NCI-H345 (cell line): ENCODE measurements at places on chromosomes 7 and 10.

- no peak for DNase-seq
These were observed 293.9 kb downstream of the C7orf25 start for GRCh38 chr7:42617806-42618457.

GRCh38 chr10:13728898-13729535 is 142.3 kb downstream of the PRPF18 start:
- no peak for DNase-seq

GRCh38 chr7:37817996-37818720 is 30.2 kb upstream of the NME8 start:
- no peak for DNase-seq

DNA sequence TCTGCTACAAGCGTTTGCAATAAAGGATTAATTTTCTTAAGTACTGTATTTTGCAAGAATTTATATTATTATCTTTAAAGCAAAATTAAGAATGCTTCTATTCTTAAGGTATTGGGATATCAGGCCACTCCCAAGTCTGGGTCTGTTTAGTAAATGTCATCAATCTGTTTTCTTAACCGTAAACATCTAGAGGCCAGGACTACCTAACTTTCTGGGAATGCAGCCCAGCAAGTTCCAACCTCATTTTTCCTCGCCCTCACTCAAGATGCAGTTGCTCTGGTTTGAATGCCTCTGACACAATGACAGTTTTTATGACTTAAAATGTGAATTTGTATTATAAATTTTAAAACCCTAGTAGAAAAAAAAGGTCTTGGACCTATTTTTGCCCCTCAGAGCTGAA is 143.5 kb downstream of the INHBA start:
- no peak for DNase-seq

DNA sequence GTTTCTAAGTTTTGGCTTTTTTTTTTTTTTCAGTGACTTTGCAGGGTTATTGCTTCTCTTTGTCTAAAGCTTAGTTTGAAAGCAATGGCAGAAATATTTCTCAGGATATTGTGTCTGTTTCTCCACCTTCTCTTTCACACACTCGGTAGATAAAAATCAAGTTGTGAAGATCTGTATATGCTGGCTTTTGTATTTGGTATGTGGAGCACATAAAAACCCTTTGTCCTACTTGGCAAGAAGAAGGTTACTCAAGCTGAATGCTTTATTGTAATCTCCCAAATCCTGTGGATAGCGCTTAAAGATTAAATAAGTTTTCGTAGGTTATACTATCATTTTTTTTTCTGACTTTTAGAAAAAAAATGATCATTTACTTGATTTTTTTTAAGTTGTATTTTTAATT is 172.4 kb downstream of the CDCA7L start:
- DNase-seq: no peak

DNA sequence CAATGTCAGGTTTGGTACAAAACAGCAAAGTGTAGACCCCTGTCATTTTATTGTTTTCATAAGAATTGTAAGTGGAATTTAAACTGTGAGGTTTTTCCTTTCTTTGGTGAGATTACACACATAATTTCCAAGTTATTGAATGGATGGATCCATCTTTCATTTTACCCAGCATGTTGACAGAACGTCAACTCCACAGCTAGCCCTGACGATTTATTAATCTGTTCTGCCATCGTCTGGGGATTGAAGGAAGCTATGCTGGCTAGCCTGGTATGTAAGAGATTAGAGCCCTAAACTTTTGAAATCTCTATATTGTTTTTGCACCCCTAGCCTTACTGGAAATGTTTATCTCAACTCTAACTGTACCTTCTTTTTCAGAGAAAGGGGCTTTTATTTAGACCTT is 8.6 kb downstream of the WNT16 start:
- DNase-seq: peak; percentile 5

GRCh38 chr10:20852303-20852702 is 44.8 kb downstream of the NEBL start:
- no peak for DNase-seq

GRCh38 chr10:4141471-4141870 is 356.5 kb upstream of the KLF6 start:
- no peak for DNase-seq

GRCh38 chr7:16587790-16588189 is 57.8 kb downstream of the ANKMY2 start:
- no peak for DNase-seq

- DNase-seq: no peak
These were observed 187.7 kb upstream of the SH2B2 start for GRCh38 chr7:102098986-102099385.

DNA sequence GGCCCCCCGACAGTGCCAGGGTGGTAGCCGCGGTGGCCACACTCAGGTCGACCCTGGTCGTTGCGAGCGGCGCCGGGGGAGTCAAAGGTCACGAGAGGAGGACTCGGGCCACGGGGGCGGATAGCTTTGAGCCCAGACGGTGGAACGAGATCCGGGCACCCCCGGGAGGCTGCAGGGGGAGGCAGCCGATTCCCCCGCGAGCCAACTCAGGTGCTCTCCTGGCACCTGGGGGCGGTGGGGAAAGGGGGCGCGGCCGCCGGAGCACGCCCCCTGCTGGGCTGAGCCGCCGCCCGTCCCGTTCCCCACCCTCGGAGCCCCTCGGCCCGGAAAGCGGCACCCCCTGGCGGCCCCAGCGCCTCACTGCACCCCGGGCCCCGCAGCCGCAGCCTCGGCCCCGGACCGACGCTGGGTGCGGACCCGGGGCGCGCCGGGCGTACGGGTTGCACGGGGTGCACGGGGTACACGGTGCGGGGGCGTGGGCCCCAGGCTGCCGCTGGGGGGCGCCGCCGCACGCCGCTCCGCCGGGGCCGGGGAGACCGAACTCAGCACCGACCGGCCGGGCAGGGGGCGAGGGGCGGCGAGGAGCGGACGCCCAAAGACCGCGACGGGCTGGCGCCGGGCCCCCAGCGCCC is 521 bp upstream of the NYAP1 start:
- DNase-seq: peak; percentile 72

- DNase-seq: no peak
These were observed 125.3 kb downstream of the CHCHD3 start for GRCh38 chr7:132956556-132956955.

DNA sequence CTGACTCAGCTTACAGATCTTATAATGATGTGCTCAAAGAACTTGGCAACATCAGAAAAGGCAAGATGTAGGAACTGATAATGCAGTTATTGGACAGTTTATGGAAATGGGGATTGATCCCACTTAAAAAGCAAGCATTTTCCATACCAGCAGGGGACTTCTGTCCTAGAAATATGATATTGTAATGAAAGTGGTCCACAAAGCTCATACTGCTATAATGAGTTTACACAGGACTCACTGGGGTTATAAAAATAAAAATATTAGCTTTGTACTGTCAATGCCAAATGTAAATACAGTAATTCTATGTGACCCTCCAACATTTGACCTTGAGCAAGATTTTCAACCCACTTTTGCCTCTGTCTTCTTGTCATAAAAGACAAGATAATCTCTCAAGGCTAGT is 145.5 kb upstream of the SEM1 start:
- DNase-seq: no peak

DNA sequence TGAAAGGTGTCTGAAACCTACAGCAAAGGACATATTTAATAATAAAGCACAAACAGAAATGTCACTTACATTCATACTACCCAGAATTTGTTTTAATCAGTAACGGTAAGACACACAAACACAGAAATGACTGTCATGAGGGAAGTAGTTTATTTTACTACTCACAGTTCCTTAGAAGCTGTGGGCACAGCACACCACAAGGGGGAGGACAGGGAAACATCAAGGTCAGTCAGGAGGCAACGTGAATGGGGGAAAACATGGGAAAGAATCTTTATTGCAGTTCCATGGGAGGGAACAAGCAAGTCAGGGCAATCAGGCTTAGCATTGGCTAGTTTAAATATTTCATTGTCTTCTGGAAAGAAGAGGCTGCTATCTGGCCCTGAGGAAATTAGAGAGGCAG is 123.8 kb upstream of the PDSS1 start:
- no peak for DNase-seq

GRCh38 chr10:46554166-46554781 is 2.2 kb downstream of the GPRIN2 start:
- no peak for DNase-seq

DNA sequence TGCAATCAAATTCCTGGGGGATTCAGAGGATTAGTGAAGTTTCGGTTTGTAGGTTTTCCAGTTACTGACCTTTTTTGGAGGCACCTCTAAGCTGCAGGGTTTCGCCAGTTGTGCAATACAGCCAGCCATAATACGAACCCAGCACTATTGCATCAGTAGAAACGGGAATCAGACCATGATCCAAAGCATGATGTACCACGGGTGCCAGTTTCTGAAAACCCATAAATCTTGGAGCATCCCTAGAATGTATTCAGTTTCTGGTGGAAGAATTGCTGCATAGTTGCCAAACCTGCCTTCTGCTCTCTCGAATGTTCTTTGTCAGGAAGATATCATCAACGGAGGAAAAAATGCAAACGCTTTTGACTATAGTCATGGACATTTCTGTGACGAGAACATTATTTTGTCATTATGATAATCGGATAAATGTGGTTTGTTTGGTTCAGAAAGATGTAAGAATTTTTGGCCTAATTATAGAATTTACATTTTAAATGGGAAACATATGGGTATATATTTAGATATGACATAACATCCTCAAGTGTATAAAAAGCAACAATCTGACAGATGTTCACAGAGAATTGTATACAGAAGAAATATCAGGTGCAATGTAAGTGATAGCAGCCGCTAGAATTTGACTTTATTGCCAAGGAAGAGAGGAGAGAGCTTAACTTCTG is 186.2 kb upstream of the PRKCQ start:
- DNase-seq: no peak

GRCh38 chr10:92598321-92598720 is 5.4 kb downstream of the KIF11 start:
- no peak for DNase-seq

DNA sequence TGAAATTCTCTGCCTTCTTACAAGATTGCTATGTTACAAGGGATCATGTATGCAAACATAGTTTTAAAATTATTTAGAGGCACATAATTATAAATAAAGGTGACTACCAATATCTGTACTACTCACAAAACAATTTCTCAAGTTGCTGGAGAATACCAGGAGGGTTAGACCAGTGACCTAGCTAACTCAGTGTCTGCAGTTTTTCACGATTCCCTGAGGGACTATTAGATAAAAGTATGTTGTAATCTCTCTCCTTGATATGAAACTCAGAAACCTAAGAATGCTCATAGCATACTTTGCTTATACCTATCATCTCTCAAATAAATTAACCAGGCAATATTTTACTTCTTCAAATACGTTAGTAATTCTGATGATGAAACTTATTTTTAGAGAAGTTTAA is 534.0 kb upstream of the ANKRD30A start:
- DNase-seq: no peak

GRCh38 chr7:30503274-30504212 is 1.1 kb downstream of the GGCT start:
- no peak for DNase-seq

- no peak for DNase-seq
These were observed 1.7 kb downstream of the TNS3 start for GRCh38 chr7:47580175-47580706.

DNA sequence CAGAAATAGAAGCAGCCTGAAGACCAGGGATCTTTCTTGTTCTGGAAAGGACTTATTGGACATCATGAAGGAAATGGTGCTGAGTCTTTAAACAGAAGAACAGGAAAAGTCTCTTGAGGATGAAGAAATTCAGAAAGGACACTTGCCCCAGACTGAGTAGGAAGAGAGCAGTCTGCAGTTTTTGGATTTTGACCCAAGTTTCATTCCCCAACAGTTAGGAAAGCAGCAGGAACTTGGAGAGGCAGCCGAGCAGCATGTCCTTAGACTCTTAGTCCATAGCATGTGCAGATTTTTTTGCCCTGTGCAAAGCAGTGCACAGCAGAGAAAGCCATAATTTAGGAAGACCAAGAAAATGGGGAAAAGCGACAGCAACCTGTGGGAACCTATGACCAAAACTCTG is 927.2 kb upstream of the AUTS2 start:
- no peak for DNase-seq

DNA sequence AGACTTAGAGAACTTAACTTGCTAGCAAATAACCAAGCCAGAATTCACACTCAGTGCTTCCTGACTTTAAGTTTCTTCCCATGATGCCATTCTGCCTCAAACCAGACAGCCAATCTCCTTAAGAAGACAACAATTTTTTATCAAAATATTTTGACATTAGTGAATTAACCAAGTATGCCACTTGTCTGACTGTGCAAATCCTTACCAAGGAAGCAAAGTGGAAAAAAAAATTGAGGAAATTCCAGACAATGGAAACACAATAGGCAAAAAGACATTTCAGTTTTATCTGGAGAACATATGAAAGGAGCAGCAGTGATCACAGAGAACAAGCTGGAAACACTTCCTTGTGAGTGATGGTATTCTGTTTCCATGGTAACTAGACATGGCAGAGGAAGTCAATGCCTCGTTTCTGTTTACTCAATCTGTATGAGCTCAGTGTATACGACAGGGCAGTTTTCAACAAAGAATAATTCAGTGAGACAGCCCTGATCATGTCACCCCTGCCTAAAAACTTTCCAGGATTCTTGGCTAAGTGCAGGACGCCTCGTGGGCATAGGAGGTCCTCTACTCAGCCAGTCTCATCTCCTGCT is 114.2 kb downstream of the DYNC1I1 start:
- DNase-seq: peak; percentile 13

DNA sequence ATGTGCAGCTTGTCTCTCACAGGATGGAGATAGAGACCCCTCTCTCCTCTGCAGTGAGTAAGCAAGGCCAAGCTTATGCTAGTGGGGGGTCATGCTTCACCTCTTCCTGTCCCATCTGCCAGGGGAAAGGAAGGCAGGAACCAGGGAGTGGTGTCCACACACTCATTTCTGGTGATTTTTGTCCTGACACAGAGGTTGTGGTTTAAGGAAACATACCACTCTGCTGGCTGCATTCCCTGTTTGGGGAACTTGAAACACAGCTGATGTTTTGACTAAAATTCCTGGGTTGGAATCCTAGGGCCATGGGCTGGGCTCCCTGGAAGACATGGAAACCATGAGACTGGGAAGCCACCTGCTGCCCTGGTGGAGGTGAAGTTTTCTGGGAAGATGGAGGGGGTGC is 21.4 kb downstream of the C10orf120 start:
- DNase-seq: no peak

DNA sequence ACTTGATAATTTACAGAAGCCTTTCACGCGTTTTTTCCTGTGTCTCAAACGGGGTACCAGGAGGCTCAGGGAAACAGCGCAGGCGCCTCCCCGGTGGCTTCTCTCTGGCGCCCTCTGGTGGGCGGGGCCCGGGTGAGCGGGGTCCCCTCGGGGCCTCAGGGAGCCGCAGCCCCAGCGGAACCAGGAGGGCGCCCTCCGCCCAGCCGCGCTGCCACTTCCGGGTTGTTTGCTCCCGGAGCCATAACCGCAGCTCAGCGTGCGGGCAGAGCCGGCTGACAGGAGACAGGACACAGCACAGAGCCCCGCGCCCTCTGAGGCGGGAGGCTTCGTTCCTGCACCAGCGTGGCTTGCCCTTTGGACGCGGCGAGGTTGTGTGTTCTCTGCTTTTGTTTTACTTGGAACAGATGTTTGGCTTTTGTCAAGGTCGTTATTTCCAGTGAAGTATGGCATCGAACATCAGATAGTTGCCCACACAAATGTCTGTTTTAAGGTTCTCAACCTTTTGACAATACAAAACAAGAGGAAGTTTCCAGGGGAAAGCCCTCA is 6.9 kb upstream of the CYP2E1 start:
- DNase-seq: peak; percentile 82
